ENCODE measurements at places on chromosomes 1 and 21.

DNA sequence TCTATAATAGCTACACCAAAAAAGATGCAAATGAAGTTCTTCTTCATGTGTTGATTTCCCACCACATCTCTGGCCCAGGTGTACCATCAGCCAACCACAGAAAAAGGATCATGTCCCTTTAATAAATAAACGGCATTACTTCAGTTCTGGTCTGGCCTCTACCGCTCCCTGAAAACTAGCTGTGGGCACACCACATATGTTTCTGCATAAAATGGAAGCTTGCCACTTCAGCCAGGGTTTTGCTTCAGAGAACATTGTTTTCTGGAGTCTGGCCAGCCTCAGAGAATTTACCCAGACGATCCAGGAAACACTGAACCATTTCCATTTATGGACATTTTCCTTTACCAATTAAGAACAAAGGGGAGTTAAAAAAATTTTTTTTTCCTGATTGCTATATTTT is 5.8 kb upstream of the LAMC2 start:
- DNase-seq: no peak

DNA sequence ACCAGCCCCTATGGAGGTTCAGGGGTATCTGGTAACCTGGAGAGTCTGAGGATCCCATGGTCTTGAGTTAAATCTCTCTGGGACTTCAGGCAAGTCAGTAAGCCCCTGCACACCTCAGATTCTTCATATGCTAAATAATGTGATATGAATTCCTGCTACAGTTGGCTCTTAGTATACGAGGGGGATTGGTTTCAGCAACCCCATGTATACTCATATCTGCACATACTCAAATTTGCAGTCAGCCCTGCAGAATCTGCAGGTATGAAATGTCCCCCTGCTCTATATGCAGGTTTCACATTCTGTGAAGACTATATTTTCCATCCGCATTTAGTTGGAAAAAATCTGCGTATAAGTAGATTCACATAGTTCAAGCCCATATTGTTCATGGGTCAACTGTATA is 136.6 kb downstream of the TOMM20 start:
- no peak for DNase-seq

DNA sequence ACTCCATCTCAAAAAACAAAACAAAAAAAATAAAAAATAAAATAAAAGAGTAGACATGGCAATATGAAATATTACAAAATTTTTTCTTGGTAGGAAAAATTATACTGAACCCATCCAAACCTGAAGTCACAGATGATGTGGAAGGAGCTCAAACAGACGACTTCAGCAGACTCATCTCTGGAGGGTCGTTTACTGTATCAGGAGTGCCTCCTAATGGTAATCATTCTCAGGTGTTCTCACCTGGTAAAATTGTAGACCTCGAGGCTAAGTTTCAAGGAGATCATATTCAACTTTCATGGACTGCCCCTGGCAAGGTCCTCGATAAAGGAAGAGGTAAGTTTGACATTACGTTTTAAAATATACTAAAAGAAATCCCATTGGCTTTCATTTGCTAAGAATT is 54.3 kb upstream of the SH3GLB1 start:
- no peak for DNase-seq

- DNase-seq: no peak
Observed at GRCh38 chr1:9057851-9058250, 11.6 kb downstream of the SLC2A5 start.

- DNase-seq: no peak
Observed at GRCh38 chr1:18339161-18339560, 141.6 kb upstream of the KLHDC7A start.

DNA sequence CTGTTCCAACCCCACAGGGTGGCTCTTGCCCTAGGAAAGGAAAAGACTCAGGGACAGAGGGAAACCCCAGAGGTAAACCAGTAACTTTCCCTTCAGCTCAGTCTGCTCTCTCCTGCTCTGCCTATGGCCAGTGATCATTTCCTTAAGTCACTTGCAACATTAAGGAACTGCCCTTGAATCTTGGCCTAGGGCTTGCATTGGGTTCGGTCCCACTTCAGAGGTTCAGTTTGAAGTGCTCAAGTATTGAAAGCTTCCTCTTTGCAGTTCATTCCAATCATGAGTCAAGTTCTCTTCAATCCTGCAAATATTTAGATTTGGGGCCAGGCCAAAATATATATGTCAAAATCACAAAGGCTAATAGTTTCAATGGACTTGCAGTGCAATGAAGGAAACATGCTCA is 97.7 kb upstream of the IRF2BP2 start:
- no peak for DNase-seq

- no peak for DNase-seq
Observed at GRCh38 chr1:175750366-175751071, 7.1 kb upstream of the TNR start.

- DNase-seq: peak; percentile 64
Observed at GRCh38 chr1:216119600-216119999, 303.6 kb downstream of the USH2A start.

DNA sequence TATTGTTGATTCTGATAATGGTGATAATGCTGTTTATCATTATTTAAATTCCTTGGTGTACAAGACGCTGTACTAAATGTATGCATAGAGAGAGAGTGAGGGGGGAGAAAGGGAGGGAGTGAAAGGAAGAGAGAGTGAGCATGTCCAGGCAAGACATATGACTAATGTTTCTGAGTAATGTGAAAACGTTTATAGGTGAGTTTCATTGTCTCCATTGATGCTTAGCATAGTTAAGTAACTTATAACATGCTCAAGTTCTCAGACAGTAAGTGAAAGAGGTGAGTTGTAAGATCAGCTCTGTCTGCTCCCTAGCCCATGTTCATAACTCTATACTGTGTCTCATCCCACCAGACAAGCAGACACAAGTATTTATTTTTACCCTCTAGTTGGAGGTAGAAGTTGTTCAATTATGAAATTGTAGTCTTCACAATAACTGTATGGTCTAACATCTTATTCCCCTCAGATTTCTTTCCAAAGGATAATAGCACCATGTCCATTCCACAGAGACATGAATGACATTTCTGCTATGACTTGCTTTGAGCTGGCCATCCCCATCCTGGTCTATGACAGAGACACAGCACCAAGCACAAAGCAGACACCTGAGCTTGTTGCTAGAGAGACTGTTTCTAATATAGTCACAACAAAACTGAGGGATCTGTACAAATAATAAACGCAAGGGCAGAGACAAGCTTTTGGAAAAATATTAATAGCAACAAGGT is 285.1 kb downstream of the CACNA1E start:
- no peak for DNase-seq

DNA sequence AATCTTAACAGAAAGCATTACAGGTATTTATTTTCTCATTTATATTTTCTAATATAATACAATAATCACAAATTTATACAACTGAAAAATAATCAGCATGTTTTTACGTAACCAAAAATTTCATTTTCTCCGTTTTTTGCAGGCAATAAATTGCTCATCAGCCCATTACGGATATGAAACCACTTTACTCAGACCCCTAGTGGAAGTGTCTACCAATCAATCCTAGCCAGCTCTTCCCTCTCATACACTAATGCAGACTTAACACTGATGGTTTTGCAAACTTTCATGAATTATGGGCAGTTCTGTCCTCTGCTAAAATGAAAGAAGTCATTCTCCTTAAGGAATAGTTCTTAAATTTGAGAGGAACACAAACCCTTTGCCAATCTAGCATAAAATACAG is 124.7 kb downstream of the EIF4G3 start:
- no peak for DNase-seq

GRCh38 chr1:84145068-84145467 is 997 bp downstream of the PRKACB start:
- no peak for DNase-seq
